ENCODE measurements at places on chromosomes 5 and 9.

- no peak for DNase-seq
Measured at GRCh38 chr5:127083711-127084110, 10.4 kb upstream of the C5orf63 start.

DNA sequence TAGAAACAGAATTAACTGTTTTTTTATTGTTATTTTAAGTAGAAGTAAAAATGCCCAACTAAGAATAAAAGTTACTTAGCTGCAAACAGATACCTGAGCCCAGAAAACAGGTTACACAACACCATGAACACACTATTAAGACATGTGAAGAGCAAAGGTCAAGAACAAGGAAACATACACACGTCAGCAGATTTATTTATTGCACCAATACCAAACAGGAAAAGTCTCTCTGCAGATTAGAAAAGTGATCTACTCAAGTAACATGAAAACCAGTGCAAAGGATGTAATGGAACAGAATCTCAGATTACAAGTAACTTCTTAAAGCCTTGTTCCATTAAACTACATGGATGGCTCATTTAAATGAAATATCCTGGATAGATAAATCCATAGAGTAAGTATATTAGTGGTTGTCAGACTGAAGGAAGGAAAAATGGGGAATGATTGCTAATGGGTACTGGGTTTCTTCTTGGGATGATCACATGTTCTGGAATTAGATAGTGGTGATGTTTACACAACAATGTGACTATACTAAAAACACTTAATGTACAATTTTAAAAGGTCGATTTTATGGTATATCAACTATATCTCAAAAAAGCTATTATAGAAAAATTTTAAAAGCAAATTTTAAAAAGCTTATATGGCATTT is 6.1 kb downstream of the SAR1B start:
- DNase-seq: peak; percentile 25

DNA sequence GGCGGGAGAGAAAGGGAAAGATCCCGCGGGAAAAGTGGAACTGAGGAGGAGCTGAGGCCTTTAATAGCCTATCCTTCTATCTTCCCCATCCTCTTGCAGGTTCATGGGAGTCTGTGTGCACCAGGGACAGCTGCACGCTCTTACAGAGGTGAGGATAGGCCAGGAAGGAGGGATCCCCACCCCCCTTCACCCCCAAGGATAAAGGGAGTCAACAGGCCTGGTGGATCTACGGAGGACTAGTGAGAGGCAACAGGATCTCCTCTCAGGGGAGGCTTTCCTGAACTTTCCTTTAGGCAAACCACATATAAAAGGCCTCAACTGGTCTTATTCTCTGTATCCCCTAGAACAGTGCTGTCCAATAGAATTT is 1.1 kb downstream of the TESK1 start:
- peak; percentile 2 for DNase-seq

GRCh38 chr5:115857626-115858349 is 16.1 kb downstream of the AP3S1 start:
- DNase-seq: peak; percentile 60

- DNase-seq: no peak
Measured at GRCh38 chr5:113181409-113181808, 204.8 kb downstream of the DCP2 start.

- DNase-seq: no peak
Measured at GRCh38 chr5:134506054-134507039, 19.1 kb upstream of the JADE2 start.

- DNase-seq: peak; percentile 69
Measured at GRCh38 chr5:92518318-92518904, 1062.6 kb downstream of the NR2F1-AS1 start.

DNA sequence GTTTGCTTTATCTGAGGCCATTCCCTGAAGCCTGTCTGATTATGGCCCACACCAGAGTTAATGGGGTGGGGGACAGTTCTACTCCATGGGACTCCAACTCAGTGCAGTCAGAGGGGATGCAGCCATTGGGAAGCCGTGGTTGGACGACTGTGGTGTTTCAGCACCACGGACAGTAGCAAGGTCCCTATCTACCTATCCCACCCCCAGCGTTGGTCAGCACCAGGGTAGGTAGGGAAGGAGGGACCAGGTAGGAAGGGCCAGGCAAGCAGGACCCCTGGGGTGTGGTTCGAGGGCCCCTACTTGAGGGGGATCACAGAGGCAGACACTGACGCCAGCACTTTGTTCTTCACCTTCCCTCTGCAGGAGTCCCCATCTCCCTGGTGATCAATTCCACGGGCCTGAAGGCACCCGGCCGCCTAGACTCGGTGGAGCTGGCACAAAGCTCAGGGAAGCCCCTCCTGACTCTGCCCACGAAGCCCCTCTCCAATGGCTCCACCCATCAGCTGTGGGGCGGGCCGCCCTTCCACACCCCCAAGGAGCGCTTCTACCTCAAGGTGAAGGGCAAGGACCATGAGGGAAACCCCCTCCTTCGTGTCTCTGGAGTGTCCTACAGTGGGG is 33.2 kb downstream of the HMCN2 start:
- peak; percentile 10 for DNase-seq

GRCh38 chr5:143229896-143230675 is 173.4 kb downstream of the NR3C1 start:
- DNase-seq: peak; percentile 53

DNA sequence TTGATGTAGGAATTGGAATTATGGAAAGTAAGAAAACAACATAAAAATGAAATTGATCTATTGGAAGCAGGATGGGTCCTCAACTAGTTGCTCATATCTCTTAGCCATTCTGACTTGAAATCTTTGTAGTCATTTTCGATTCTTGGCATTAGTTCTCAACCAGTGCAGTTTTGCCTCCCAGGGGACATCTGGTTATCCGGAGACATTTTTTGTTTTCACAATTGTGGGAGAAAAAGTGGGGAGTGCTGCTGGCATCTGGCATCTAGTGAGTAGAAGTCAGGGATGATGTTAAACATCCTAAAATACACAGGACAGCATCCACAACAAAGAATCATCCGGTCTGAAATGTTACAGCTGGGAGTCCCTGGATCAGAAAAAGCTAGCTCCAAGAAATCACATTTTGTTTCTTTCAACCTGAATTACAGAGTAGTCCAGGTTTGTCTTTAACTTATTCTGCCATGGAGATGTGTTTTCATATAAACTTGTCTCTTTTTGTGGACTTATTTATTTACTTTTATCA is 74.9 kb downstream of the FBXL7 start:
- peak; percentile 74 for DNase-seq

DNA sequence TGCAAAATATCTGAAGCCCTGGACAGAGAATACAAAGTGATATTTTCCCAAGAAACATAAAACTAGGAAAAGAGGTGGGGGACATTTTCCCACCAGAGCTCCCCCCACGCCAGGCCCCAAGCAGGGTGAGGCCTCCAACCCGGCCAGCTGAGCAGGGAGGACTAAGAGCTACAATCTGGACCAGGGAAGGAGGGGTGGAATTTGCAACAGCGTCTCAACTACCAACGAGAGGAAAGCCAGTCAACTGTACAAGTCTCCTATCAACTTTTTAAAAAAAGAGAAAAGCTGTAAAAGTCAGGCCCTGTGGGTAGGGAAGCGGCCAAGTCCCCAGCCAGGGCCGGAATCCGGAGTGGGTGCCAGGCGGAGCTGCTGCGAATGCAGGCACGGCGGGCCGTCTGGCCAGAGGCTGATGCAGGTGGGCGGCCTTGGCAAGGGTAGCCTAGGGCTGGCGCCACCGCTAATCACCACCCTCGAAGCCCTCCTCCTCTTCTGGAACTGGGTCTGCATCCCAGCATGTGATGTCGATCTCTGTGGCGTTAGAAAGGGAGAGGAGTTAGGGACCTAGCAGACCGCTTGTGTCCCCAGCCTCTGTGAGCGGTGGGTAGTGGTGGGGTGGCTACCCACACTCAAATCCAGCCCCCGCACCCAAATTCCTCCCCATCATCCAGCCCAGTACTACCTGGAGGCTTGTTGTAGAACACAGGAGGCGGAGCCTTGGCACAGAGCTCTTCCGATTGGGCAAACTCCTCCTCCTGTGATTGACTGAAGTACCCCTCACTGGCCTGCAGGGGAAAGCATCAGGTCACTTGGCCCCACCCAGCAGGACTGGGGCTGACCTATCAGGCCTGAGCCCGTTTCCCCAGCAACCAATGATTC is 10.6 kb downstream of the PRR7 start:
- DNase-seq: peak; percentile 95

DNA sequence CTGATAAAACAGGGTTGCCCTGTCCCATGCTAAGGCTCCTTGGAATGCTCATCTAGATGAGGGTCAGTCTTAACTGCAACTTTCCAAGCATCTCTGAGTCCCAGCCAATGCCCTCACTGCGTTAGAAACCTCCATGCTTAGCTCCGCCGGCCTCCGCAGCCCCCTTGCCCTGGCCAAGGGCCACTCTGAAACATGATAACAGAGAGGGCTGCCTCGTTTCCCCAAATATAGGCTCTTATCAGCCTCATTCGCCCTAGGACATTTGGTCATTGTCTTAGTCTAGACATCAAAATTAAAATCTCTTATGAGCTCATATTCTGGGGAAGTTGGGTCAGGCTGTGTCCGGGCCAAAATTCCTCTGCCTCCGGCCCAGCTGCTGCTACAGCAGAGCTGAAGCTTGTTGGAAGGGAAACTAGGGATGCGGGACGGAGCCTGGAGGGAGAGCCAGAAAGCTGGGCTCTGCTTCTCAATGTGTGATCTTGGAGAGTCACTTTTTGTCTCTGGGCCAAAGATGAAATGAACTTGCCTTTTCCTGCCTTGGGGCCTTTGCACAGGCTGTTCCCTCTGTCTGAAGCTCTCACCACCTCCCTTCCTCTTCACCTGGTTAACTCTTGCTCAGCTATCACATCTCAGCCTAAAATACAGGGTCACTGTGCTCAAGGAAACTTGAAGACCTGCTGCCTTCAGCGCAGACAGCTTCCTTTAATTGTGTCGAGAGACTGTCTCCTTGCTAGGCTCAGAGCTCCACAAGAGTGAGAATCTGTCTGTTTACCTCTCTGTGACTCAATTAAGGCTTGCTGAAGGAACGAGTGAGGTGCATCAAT is 191.3 kb downstream of the RGS3 start:
- peak; percentile 94 for DNase-seq

DNA sequence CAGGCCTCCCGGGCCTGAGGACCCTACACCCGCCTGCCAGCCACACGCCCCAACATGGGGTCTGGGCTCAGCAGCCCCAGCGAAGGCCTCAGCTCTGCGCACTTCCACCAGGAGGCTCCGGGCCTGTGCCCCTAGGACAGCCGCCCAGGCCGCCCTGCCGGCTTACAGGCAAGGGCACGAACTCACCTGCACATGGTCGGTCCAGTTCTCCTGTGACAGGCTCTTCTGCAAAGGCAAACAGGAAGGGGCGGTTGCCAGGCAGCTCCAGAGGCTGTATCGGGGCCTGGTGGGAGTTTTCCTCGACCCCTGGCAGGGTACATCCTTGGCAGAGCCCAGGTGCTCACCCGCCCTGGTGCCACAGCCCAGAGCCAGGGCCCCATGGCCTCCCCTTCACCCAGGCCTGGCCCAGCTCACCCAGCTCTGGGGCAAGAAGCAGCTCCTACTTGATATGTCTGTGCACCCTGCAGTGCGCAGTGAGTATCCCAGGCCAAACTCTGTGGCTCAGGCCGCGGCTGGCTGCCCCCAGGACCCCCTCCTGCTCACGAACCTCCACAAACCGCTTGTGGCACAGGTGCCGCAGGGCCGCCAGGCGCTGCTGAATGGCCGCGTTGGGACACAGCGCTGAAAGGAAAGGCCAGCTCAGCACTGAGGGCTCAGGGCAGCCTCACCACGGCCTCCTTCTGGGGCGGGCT is 52.2 kb upstream of the NRARP start:
- no peak for DNase-seq

GRCh38 chr5:69265931-69266330 is 31.2 kb downstream of the CDK7 start:
- DNase-seq: no peak

DNA sequence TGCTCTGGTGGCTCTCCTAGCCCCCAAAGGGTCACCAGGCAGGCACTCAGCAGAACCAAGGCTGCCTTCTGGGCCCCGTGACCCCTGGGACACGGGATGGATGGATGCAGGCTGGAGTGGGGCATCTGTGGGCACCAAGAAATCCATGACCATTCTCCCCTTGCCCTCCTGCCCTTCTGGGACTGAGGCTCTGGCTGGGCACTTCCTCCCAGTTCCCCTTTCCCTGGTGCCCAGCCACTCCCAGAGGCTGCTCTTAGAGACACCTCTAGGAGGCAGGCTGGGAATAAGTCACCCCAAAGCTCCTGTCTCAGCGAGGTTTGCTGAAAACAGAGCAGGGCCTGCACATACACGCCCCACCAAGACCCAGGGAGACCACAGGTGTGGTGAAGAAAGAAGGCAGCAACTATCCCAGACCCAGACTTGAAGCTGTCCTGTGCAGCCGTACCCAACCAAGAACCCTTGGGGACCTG is 943 bp downstream of the STING1 start:
- DNase-seq: peak; percentile 58

- DNase-seq: no peak
Measured at GRCh38 chr5:101751105-101751504, 545.0 kb downstream of the SLCO4C1 start.

All from fibroblast of the aortic adventitia (primary cell).